ENCODE measurements at places on chromosomes 6 and 20. TPM values are rescaled to one million over a fixed set of nuclear protein-coding genes. Genes with fewer than 3 reads are reported as not detected.

GRCh38 chr20:58224974-58225373 lies 3.5 kb downstream of the ANKRD60 start:
- DNase-seq = no peak

DNA sequence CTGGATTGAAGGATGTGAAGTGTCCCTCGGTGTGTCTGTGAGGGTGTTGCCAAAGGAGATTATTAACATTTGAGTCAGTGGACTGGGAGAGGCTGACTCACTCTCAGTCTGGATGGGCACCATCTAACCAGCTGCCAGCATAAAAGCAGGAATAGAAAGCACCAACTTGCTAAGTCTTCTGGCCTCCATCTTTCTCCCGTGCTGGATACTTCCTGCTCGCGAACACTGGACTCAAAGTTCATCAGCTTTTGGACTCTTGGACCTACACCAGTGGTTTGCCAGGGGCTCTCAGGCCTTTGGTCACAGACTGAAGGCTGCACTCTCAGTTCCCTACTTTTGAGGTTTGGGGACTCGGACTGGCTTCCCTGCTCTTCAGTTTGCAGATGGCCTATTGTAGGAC lies 220.3 kb upstream of the LRFN2 start:
- DNase-seq = no peak

Gene HRH3
- polyA plus RNA-seq = not detected

DNA sequence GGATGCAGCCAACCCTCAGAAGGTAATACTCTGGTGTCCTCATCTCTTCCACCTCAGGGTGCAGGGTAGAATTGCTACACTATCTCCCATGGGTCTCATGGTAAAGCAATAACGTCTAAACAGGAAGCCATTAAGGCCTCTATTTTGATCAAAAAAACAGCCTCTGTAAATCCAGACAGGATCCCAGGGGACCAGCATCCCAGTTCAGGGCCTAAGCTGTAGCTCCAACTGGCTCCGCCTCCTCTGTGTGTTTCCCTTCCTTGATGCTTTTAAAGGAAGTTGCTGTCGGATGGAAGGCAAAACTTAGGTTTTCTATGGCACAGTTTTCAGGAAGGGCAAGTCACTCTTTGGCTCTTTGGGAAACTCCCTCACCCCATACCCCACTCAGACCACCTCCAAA lies 222.0 kb downstream of the MAFB start:
- DNase-seq = no peak

- DNase-seq = peak; percentile 18
Observed at GRCh38 chr6:624979-625378, 31.9 kb downstream of the HUS1B start.

Gene NEURL2
- 2.1 TPM for polyA plus RNA-seq

Gene DST
- 80.6 TPM for polyA plus RNA-seq

DNA sequence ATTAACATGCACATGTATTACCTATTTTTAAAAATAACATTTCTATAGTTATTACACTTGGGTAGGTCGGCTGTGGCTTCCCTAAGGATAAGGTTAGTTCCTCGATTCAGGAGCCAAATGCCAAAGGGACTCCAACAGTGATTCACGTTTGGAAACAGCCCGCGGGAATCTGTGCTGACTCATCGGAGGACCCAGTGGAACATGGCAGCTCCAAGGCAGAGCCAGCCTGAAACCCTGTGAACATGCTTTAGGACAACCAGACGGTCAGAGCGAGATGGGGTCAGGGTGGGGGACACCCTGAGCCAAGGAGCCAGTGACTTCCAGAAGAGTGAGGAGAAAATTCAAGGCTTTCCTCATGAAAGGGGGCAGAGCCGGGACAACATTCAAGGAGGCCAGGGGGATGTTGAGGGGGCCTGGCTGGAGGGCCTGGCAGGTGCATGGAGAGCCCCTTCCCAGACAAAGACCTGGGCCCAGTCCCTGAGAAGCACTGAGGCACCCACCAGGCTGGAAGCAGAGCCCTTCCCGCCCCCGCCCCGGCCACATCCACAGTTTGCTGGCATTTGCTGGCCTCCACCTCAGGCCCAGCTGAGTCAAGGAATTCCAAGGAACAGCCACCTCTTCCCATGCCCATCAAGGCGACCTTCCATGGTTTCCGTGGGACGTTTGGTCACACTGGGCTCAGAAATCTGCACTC lies 133.2 kb downstream of the SNX5 start:
- no peak for DNase-seq

DNA sequence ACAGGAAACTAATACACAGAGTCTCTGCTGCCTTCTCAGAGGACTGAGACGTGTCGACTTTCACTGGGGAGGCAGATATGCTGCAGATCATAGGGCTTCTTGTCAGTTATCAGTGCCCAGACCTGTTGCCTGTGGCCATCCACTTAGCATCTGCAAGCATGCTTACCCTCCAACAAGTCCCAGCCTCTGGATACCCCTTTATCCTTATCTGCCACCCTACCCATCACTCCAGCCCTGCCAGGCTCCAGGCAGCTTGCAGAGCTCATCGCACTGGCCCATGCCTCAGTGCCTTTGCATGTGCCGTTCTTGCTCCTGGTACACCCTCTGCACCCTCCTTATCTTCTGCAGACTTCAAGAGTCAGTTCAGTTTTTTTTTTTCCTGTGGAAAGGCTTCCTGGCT lies 119.2 kb downstream of the TOX2 start:
- no peak for DNase-seq

Gene TRIM40
- polyA plus RNA-seq = not detected

DNA sequence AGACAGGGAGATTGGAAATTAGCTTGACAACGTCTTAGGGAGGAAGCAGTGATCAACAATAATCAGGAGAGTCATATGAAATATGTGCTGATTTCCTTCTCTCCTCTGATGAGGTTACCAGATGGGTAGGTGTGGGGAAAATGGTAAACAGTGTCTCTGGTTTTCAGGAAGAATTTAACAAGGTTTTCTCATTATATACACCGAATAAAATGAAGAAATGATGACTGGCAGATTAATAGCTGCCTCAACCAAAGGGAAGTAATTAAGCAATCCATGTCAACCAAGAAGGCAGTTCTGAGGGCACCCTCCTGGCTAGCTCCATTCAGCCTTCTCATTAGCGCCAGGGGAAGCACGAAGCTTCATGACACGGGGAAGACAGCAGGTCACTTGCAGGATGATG lies 12.7 kb upstream of the RAMACL start:
- no peak for DNase-seq

DNA sequence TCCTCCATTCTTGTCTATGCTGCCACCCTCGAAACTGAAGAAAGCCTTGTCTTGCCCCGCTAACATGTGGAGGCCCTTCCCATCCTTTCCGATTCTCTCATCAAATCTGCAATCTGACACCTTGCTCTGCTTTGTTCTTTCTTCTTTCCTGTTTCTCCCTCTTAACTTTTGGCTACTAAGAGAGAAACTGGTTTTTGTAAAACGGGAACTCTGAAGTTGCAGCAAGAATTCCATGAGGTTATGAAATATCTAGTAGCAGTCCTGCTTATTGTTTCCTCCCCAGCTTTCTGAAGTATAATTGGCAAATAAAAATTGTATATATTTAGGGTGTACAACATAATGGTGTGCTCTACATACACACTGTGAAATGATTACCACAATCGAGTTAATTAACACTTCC lies 80.2 kb downstream of the MAP7 start:
- no peak for DNase-seq

Gene NMBR
- 0.07 TPM for polyA plus RNA-seq

Gene TAAR5
- not detected for polyA plus RNA-seq

Gene CDH26
- 0.17 TPM for polyA plus RNA-seq

- DNase-seq = no peak
Observed at GRCh38 chr20:46034039-46034438, 5.0 kb downstream of the SLC12A5 start.

GRCh38 chr20:53003420-53004154 lies 31.4 kb downstream of the TSHZ2 start:
- DNase-seq = no peak

DNA sequence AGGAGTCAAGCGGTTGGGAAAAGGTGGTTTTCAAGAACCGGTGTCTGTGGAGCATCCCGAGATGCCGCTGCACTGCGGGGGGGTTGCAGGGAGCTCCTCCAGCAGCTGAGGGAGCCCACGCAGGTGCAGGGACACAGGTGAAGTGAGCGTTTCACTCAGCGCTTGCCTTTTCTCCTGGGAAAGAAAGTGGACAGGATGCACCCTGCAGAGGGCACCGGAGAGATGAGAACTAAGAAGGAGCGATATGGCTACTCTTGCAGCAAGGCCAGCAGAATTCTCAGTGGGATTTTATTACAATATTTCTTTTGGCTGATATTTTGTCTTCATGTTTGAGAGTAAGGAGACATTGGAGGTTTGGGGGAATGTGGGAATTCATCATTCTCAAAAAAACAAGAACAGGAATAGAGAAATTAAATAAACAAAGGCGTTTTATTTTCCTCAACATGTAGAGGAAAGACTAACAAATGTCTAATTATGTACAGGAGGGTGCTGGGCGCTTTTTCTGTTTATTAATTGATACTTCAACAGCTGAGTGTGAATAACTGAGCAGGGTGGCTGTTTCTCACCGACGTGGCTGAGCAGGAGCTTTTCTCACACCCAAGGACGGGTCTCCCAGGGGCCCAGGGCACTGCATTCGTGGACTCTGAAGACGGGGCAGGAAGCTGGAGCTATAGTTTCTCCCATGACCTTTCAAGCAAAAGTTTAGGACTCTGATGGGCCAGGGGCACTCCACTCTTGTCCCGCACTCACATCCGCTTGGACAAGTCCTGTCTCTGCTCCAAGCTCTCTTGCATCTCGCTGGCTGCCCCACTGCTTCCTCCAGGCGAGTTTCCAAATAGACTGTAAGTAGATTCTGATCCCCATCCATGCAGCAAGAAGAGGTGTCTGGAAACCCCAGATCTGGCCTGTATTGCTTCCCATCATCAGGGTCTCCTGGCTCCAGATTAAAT lies 176.1 kb downstream of the SMOC2 start:
- DNase-seq = no peak
